Stimulated activated CD8-positive, alpha-beta memory T cell treated with anti-CD3 and anti-CD28 coated beads, Interleukin-4, amount 100 ng/mL, for 24 hours (primary cell): ENCODE measurements at places on chromosomes 3 and 15.

GRCh38 chr3:30644615-30645014, 38.2 kb downstream of the TGFBR2 start:
- DNase-seq: peak; percentile 30

GRCh38 chr15:63287109-63287508, 9.7 kb downstream of the APH1B start:
- DNase-seq: no peak

- no peak for DNase-seq
These were observed 13.9 kb downstream of the HDGFL3 start for GRCh38 chr15:83193721-83194120.

DNA sequence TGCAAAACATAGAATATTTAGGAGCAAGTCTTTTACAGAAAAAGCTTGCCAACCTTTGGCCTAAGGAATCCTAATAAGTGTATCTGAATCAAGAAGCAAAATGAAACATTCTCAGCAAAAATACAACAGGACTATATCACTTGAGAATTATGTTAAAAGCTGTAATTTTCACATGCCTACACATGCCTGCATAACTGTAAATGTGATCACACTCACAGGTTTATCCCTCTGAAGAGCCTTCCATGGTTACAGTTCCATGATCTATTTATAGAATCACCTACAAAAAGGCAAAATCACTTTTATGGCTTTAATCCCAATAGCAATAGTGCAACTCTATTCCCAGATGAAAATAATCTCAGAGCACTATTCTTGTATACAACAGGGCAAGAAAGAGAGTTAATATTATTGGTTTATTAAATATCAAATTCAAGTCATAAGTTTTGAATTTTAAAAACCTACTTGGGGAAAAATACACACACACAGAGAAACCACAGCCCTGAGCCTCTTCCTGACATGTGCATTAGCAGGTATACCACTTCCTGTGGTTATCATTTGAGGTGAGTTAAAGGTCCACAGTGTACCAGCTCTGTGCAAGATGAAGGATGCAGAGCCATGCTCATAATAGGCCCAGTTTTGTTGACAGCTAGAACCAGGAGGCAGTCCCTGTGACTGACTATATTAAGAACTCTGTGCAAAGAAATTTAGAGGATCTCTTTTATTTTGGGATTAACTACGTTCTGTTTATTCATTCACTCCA, 252.5 kb upstream of the TGFBR2 start:
- DNase-seq: peak; percentile 6

GRCh38 chr15:46778876-46779275, 938.4 kb upstream of the SEMA6D start:
- DNase-seq: no peak

- DNase-seq: no peak
These were observed 44.8 kb downstream of the TBC1D2B start for GRCh38 chr15:78032671-78033070.

- no peak for DNase-seq
These were observed 63.3 kb upstream of the MITF start for GRCh38 chr3:69675786-69676530.

DNA sequence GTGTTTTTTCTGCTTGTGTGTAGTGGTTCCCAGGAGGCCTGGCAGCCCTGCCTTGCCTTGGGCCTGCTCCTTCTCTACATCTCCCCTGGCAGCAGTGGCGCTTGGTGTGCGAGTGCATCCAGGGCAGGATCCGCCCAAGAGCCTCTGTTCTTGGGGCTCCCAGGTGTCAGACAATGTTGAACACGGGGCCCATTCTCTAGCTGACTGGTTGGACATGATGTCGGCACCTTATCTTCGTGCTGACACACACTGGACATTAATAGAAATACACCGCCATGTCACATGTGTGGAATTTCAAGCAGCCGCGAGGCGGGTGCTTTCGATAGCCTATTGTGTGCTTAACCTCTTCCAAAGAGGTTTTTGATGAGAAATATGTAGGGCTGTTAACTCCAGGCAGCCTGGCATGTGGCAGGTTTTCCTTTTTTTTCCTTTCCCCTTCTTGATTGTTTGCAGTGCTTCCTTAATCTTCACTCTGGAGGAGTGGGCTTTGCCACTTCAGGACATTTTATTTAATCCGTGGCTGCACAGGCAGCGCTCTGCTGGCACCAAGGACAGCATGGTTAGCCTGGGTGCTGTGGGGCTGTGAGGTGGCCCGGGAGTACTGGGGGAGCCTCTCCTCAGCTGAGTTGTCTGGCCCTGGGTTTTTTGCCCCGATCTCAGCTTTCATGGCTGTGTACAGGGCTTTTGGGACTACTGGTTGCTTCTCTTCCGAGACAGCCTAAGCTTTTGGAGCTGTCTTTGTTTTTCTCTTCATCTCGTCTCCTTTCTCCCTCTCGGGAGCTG, 42.5 kb downstream of the CHCHD6 start:
- no peak for DNase-seq

- DNase-seq: no peak
These were observed 7.5 kb downstream of the C3orf22 start for GRCh38 chr3:126551121-126551838.

DNA sequence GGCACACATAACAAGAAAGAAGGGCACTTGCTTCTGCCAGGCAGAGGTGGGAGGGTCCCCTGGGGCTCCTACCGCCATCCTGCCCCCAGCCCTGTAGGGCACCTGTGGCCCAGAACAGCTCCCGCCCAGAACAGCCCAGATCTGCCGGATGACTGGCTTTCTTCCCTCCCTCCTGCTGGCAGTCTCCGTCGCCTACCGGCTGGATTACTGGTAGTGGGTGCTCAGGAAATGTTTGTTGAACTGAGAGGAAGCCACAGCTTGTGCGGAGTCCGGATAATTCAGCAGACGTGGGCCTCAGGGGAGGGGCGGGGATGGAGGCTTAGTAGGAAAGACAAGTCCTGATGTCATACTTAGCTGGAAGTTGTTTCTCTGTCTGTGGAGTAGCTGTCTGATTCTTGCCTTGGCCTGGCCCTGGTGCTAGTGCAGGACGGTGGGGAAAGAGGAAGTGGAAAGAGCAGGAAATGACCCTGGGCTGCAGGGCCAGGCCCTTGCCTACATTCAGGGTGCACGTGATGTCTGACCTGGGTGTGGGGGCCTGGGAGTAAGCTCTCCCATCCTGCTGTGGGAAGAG, 6.7 kb downstream of the CCDC9B start:
- no peak for DNase-seq
